ENCODE measurements at places on chromosomes 5 and 9.

DNA sequence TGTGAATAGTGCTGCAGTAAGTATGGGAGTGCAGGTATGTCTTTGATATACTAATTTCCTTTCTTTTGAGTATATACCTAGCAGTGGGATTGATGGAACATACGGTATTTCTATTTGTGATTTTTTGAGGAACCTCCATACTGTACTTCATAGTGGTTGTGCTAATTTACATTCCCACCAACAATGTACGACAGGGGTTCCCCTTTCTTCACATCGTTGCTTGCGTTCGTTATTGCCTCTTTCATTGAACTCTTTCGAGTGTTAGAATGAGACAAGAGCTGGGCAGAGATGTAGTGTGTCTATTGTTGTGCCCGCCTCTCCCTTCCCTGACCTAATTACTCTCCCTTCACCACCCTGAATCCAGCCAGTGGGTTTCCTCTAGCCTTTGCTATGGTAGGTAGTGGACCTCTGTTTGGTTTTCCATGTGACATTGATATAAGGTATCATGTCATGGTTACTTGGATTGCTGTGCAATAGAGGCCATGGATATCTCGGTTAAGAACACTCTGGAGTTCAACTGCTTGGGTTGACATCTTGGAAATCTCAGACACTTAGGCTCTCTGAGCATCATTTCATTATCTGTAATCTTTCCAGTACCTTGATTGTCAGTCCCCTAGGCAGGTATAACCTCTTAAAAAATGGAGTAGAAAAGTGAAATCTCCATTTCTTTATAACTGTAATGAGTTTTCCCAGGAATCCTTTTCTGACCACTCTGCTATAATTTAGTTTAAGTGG lies 19.5 kb downstream of the AOPEP start:
- no peak for DNase-seq

DNA sequence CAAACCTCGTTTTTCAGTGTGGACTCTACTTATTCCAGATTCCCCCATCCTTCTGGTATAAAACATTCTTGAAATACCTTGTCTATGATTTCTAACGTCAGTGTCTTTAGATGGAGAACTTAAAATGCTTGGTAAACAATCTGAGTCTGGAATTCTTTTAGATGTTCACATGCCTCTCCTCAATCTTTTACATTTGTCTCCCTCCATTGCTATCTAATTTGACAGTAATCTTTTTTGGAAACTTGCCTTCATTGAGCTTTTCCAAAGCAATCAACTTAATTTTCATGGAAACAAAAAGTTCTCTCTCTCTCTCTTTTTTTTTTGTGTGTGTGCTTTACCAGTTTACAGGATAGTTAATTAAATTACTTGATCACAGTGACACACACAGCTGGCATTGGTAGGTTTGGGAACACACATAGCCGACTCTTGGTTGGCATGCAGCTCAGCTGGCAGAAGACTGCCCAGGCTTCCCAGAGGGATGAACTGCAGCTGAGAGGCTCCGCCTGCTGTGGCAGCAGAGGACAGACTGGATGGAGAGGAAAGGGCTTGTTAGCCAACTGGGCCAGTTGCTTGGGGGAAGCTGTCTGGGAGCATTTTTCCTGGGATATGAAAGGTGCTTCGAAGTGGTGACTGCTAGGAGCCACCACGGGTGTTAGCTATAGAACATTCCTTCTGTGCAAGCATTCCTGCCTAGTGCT lies 271.3 kb downstream of the ZSWIM6 start:
- DNase-seq = no peak

GRCh38 chr9:95030920-95031642 lies 286.4 kb downstream of the FANCC start:
- no peak for DNase-seq

- peak; percentile 53 for DNase-seq
Observed at GRCh38 chr5:69230181-69230580, 4.5 kb upstream of the CDK7 start.

- DNase-seq = no peak
Observed at GRCh38 chr9:36690412-36691168, 117.9 kb downstream of the MELK start.

DNA sequence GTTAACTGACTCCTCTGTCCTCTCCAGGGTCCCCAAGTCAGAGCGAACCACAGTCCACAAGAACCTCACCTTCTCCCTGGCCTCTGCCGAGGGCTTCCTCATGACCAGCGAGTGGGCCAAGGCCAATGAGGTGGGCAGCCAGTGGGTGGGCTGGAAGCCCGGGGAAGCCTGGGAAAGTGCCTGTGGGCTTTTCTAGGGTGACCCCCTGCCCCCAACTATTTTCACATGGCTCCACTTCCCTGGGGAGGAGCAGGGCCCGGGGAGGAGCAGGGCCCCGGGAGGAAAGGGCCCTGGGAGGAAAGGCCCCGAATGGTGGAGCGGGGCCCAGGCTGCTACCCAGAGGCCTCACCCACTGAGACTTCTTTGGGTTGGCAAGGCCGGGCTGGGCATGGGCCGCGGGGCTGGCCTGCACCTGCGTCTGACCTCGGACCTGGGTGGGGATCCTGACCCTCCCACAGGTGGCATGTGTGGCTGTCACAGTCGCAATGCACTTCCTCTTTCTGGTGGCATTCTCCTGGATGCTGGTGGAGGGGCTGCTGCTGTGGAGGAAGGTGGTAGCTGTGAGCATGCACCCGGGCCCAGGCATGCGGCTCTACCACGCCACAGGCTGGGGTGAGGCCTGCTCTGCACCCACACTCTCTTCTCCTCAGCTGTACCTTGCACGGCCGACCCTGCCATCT lies 17.9 kb downstream of the ADGRD2 start:
- no peak for DNase-seq

DNA sequence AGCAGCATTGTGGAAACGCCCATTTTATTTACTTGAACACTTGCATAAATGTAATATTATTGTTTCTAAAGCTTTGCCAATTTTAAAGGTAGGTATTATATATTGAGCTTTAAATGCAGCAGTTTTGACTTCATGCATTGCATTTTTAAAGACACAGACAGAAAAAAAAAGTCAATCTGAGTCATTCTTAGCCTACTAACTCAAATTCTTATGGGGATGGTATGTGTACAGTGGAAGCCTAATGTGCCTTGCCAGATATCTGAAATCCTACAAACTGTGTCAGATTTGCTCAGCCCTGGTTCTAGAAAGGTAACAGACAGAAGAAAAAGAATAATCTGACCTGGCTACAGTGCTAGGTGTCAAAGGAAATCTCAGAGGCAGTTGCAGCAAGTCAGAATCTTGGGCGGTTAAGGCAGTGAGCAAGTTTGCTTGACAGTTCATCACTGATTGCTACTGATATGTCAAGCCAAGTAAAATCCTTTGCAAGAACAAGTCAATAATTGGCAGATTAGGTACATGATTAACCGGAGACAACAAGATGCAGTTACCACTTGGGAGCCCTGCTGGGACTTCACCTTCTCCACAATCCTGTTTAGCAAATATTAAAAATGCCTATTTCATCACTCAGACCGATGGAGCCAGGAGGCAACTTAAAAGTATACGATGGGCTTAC lies 224.8 kb upstream of the WWC1 start:
- no peak for DNase-seq

DNA sequence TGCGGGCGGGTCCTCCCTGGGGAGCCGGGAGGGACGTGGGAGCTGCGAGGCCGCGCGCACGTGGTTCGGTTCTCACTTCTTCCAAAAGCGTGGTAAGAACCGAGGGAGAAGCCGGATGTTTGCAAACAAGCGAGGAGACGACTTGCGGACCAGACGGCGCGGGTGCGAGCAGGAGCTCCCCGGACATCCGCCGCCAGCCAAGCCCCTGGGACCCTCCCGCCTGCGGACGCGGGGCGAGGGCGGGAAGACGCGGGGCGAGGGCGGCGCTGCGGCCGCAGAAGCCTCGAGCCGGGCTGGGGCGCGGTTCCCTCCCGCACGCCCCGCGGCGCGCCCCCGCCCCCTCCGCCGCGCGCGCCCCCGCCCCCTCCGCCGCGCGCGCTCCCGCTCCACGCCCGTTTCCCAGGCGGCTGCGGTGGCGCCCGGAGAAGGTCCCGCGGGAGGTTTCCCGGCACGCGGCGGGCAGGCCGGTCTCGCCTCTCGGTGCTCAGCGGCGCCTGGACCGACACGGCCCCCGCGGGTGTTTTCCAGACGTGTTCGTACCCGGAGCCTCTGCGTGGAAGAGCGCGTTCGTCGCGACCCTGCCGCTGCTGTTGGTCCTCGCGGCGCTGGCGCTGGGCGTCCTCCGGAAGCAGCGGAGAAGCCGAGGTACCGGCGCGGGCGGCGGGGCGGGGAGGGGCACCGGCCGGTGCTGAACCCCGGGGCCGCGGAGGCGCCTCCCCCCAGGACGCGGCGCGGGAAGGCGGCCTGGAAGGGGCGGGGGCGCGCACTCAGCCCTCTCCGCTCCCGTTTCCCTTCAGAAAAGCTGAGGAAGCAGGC lies 12.8 kb downstream of the BTNL9 start:
- no peak for DNase-seq

DNA sequence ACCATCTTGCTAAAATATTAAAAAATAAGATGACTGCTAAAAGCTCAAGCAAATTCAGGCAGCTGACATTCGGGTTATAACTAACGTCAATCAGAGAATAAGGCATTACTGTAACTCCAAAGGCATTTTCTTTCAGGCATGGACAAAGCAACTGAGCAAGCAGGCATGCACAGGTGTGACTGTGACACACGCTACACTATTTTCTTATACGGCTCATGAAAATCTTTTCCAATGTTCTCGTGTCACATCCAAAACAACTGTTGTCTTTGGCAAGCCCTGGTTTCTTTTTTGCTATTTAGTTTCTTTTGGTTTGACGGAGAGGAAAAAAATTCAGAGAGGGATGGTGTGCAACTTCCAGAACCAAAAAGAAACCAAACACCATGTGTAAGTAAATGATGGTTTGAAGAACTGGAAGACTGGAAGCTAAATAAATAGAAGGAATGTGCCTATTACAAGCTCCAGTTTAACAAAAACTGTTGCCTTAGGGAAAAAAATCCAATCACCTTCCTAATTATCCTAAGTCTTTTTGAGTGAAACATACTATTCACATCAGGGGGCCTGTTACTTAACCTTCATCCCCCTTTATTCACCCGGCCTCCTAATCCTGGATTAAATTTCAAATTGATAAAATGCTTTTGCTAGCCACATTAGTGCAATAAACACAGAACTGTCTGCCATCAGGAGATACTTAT lies 277.6 kb downstream of the PSAT1 start:
- DNase-seq = no peak

- DNase-seq = peak; percentile 78
Observed at GRCh38 chr5:167489202-167489601, 802.2 kb upstream of the WWC1 start.

DNA sequence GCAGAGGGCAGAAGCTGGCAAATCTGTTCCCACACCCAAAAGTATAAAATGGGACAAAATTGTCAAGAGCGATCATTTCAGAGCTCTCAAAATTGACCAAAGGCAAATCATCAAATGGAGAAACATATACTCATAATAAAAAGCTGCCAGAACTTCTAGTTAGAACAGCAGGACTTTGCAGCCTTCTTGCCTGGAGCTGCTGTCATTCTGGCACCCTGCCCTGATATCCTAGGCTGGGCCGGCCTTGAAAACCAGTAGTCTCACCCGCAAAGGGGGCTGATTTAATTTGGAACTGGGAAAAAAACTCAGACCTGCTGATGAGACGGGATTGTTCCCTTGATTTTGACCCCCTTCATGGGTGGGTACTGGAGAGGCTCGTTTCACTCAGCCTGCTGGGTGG lies 18.5 kb downstream of the OR2V1 start:
- no peak for DNase-seq

All from mammary epithelial cell (primary cell).